ENCODE measurements at places on chromosomes 5 and 9.

DNA sequence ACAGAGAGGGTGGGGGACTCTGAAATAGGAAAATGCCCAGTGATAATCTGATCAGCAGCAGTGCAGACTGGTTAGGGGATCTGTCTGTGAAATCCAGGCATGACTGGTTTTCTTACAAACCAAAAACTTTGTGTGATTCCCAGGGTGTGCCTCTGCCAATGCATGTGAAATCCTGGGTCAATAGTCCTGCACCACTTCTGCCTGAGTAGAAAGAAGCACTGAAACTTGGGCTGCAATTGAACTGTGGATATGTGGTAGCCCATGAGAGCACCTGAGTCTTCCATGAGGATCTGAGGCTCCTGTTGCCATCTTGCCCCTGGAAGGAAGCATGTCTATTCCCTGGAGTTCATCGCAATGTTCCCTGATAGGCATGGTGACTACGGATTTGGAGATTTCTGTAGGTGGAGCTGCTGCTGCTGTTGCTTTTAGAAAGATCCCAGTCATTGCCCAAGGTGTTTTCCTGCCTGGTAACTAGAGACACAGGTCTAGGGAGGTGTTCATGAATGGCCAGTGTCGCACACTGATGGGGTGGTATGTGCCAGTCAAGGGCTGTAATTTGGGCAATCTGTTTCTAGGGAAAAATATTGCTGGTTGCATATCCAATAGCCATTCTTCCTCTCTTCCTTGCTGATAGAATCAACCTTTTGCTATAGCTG is 146.7 kb downstream of the CARTPT start:
- no peak for DNase-seq

DNA sequence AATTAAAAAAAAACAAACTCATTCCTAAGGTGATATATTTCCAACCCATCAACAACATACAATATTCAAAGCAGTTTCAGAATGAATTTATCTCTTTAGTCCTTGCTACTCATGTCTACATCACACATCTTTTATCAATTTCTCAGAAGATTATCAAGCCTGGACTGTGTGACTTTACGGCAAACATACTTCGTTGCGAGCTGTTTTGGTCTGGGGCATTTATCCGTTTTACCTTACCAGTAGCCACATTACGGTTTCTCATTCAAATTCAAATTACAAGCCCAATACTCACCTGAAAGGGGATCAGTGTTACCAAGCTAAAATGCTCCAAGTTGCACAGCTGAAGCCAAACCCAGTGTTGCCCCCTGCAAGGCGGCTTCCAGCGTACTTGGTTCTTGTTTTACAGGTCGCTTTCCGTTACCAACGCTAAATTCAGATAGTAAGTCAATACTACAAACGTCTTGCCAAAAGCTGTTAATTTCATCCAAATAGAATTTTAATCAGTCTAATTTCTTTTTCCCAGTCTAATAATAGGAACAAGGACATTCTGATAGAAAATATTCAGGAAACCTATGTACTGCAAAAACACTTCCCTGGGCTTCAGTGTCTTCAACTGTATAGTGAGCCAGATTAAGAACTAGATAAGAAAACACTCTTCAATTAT is 1.8 kb downstream of the HNRNPH1 start:
- DNase-seq, result no peak

GRCh38 chr5:65037831-65038815 is 269.4 kb downstream of the CWC27 start:
- DNase-seq, result peak; percentile 23

DNA sequence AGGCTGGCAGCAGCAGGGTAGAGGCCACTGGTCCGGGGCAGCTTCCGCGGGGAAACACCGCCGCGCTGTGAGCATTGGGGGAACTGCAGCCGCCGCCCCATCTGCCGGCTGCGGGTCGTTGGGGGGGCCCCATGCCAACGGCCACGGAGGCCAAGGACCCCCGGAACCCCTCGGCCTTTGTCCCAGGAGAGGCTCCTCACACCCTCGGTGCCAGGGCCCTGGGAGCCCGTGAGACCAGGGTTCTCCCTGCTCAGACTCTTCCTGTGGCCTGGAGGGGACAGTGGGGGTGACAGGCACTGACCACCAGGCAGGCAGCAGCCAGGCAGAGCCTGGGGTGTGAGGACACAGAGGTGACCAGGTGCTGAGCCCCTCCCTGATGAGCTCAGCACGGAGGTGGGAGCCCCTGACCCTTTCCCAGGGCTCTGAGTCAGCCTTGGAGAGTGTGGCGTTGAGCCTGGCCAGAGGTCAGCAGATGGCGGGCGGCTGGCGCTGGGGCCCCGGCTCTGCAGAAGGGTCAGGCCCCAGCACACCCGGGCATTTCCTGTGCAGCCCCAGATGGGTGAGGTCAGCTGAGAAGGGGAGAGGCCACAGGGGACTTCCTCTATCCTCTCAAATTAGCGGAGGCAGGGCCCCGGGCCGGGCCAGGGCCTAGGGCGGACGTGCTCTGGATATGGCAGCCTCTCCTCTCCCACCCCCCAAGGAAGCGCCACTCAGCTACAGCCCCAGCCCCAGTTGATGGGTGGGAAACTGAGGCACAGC is 17.9 kb upstream of the EGFL7 start:
- DNase-seq, result peak; percentile 58

DNA sequence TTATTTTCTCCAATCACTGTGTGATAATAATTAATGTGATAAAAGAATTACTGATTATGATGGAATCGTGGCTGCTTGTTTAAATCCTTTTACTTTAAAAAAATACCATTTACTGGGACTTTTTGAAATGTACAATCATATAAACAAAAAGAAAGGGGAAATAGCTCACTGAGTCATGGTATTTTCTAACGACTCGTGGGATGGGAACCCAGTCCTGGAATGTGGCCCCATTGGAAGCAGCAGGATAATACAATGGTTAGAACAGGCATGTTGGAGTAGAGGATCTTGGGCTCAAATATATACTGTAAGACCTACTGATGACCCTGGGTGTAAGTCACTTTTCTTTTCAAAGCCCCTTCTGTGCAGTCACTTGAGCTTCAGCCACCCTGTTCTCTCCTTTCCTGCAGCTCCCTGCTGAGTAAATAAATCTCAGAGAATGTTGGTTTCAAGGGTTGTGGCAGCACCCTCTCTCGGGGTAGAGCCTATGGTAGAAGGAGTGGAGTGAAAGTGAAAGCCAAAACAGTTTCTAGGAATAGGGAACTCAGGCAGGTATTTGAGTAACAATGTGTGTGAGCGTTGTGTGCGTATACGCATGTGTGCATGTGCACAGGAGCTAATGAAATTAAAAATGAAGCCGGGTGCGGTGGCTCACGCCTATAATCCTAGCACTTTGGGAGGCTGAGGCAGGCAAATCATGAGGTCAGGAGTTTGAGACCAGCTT is 40.8 kb upstream of the LARP1 start:
- peak; percentile 49 for DNase-seq

GRCh38 chr9:2859776-2860379 is 16.0 kb upstream of the PUM3 start:
- DNase-seq, result peak; percentile 63

DNA sequence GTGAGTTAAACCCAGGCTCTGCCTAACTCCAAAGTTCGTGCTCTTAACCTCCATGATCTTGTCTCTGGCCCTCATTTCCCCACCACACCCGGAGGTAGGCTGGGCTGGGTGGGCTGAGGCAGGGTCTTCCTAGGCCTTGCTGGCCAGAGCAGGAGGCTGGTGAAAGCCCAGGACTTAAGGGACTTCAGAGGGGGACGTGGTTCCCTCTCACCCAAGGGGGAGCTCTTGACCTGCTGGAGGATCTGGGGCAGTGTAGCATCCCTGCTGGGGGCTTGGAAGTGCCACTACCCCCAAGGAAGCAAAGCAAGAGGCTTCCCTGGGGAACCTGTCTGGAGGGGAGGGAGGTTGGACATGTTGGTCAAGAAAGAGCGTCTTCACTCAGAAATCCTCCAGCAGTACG is 14.7 kb downstream of the PITX1 start:
- DNase-seq, result no peak

GRCh38 chr5:150600616-150601490 is 39.6 kb upstream of the SYNPO start:
- no peak for DNase-seq

DNA sequence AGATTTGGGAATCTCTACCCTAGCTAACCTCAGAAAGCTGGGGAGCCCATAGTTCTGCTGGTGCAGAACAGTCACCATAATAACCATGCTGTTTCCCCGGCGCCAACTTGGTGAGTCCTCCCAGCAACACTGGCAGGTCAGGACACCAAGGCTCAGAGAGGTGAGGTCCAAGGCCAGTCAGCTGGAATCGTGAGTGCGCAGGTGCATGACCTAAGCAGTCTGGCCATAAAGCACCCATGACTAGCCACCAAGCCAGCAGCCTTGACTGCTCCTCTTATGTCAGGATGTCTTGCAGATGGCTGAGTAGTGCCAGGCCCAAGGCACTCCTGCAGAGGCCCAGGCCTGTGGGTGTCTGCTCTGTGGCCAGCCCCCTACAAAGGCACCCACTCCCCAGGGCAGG is 2.6 kb downstream of the RNF44 start:
- peak; percentile 56 for DNase-seq

DNA sequence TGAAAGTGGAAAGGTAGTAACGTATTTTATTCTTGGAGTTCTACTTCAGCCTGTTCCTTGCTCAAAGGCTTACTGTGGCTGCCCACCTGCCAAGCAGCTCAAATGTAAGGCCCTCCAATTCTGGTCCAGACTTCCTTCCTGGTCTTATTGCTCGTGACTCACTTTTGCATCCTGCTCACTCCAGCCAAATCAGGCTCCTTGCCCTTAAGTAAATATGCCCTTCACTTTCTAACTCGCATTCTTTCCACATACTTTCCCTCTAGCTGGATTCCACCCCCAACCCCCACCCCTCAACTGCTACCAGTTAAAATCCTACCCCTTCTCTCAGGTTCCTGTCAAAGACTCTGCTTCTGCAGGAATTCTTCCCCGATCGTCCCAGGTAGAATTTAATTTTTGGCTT is 96.6 kb downstream of the GALNT10 start:
- no peak for DNase-seq

DNA sequence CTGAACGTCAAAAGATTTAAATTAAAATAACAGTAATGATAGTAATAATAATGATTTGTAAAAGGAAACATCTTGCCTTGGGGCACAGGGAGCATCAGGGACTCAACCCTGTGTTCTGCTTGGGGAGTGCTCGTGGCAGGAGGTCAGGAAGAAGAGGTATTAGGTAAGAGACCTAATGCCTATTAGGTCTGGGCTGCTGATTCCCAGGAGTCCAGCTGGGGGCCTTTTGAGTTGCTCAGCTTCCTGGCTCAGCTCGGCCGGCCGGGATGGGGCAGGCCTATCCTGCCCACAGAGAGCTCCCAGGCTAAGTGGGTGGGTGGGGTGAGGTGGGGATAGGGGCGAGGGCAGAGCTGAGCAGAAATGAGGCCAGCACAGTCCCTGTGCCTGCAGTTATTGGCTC is 17.5 kb downstream of the LMX1B start:
- DNase-seq, result no peak

DNA sequence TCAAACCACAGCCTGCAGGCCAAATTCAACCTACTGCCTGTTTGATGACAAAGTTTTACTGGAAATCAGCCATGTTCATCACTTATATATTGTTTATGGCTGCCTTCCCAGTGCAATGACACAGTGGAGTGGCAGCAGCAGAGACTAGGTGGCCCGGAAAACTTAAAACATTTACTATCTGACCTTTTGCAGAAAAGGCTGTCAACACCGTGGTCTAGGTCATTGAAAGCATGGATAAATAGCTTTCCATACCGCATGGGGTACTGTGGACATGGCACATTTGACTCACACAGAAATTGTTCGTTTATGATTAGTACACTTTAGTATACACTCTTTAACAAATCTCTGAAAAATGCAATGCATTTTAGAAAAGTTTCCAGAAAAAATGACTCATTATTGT is 298.3 kb upstream of the EFNA5 start:
- DNase-seq, result no peak

DNA sequence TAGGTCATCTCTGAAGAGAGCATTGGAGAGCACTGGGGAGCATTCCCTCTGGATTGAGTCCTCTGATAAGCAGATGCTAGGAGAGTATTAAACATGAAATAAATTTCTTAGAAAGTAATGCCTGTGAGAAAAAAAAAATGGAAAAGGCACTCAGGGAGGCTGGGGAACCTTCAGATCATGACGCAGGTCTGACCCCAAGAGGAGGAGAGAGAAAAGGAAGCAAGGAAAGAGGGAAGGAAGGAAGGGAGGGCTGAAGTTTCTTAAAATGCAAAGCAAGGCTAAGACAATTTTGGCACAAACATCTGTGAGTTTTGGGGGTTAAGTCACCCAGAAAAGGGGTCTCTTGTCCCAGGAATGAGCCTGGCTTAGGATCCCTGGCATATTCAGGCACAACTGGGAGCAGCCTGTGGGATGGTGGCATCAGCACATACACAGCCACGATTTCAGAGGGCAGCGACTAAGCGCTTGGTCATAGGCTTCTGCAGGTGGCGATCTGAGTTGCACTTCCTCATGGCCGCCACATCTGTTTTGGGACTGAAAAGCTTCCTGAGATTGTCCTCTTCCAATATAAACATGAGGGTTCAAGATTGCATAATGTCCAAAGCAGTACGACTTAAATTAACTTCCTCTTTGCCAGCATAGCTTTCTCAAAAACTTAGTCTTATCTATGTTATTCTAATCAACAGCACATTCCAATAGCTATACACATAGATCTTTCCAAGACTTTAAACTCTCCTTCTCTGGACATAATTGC is 692.7 kb downstream of the DNAH5 start:
- no peak for DNase-seq

DNA sequence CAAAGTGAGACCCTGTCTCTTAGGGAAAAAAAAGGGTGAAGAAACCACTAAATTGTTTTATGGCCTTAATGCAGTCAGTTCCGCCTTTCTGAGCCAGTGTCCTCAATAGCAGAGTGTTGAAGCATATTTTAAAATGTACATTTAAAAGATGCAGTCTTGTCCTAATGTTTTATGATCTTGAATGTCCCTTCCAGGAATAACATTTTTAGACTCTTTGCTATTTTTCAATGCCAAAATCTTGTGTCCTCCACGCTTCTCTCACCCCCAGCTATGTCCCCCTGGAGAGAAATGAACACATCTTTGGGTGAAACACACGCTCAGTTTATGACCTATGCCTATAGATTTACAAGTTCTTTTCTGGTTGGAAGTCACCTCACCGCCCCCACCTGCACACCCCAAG is 69.8 kb downstream of the CSNK1A1 start:
- no peak for DNase-seq

- no peak for DNase-seq
Observed at GRCh38 chr9:2132484-2133082, 117.4 kb downstream of the SMARCA2 start.

GRCh38 chr9:93230185-93230584 is 46.2 kb downstream of the WNK2 start:
- DNase-seq, result no peak

GRCh38 chr5:4868140-4868735 is 271.9 kb upstream of the ADAMTS16 start:
- DNase-seq, result peak; percentile 38

DNA sequence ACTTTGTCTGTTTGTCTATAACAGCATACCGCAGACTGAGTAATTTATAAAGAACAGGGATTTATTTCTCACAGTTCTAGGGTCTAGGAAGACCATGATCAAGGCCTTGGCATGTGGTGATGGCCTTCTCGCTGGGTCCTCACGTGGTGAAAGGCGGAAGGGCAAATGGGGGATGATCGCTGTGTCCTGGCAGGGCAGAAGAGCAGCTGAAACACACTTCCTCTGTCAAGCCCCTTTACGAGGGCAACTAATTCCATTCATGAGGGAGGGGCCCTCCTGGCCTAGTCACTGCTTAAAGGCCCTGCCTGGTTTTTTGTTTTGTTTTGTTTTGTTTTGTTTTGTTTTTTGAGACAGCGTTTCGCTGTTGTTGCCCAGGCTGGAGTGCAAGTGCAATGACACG is 41.9 kb upstream of the UBTD2 start:
- DNase-seq, result no peak

GRCh38 chr9:128257907-128258306 is 17.9 kb downstream of the GOLGA2 start:
- no peak for DNase-seq

Measured in transverse colon (tissue), 4 donors.